Immature natural killer cell (primary cell): ENCODE measurements at places on chromosomes 1 and 21.

GRCh38 chr1:152347116-152347728 is 12.6 kb downstream of the FLG2 start:
- H3K36me3 ChIP-seq, result no peaks in the 10 kb centered on the region
- no peak overlapping the region for H3K27ac ChIP-seq
- H3K27me3 ChIP-seq, result peaks cover 3% of the 10 kb centered on the region
- no peak overlapping the region for H3K4me3 ChIP-seq
- H3K4me1 ChIP-seq, result no peaks in the 10 kb centered on the region

DNA sequence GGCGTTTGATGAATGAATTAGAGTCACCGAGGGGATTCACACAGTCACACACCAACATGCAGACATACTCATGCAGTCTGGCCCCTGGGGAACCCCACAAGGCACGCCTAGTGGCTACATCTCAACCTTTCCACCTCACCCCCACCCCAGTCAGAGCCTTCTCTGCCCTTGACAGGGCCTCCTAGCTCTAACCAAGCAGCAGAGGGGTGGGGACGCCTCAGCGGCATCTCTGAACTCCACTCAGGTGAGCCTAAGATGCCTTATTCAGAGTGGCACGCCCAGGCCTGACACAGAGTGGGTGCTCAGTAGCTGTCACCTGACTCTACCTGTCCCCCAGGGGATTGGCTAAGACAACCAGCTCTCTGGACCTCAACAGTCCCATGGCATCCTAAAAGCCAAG is 3.7 kb upstream of the SDC3 start:
- H3K27me3 ChIP-seq, result peaks cover 8% of the 10 kb centered on the region
- no peak overlapping the region for H3K27ac ChIP-seq
- H3K36me3 ChIP-seq, result no peaks in the 10 kb centered on the region
- H3K4me3 ChIP-seq, result no peak overlapping the region

- H3K27ac ChIP-seq, result no peak overlapping the region
- no peaks in the 10 kb centered on the region for H3K36me3 ChIP-seq
- H3K27me3 ChIP-seq, result no peaks in the 10 kb centered on the region
- no peak overlapping the region for H3K4me3 ChIP-seq
These were observed 138.8 kb downstream of the NTMT2 start for GRCh38 chr1:170284512-170284911.

DNA sequence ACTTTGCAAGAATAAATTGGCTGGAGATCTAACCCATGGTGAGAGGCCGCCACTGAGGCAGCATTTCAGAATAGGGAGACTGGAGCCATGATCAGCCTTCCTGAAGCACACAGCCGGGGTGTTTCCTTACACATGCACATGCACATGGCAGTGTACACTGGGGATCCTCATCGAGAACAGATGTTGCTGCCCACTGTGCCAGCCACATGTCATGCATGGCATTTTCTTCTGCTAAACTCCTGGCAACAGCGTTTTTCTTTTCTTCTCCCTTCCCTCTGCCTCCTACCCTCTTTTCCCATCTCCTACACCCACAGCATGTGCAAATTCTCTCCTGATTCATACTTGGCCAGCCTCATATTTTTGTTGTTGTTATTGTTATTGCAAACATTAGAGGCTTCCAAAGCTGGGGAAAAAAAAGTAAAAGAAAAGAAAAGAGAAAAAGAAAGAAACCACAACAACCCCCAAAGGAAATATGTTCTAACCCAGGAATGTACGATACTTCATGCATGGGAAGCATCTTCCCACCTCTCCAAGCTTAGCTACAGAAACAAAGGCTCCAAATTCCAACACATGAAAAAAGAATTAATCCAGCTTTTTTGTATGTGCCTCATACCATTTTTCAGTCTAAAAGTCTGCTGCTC is 344.0 kb downstream of the ASTN1 start:
- no peaks in the 10 kb centered on the region for H3K4me1 ChIP-seq
- no peak overlapping the region for H3K4me3 ChIP-seq
- no peak overlapping the region for H3K27ac ChIP-seq

- no peak overlapping the region for H3K4me3 ChIP-seq
- no peaks in the 10 kb centered on the region for H3K36me3 ChIP-seq
- H3K27me3 ChIP-seq, result no peaks in the 10 kb centered on the region
- H3K4me1 ChIP-seq, result no peaks in the 10 kb centered on the region
- DNase-seq, result no peak
These were observed 7.0 kb downstream of the ALDH4A1 start for GRCh38 chr1:18895317-18895716.

DNA sequence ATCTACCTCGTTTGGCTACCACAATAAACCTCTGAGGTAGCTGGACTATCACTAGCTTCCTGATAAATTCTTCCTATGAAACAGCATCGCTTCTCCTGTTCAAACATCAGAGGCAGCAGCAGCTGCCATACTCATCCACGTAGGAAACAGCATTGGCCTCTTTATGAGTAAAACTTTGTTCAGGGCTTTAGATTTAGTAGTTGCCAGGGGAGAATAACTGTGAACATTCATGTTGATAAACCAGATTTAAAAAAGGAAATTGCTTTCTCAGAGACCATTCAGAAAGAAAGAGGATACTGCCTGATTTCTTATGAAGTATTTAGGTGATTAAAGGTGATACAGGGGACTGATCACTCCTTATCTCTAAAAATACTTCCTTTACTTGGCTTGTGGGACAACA is 7.2 kb downstream of the CEP170 start:
- DNase-seq, result no peak
- no peaks in the 10 kb centered on the region for H3K4me1 ChIP-seq
- H3K4me3 ChIP-seq, result no peak overlapping the region
- no peaks in the 10 kb centered on the region for H3K27me3 ChIP-seq
- H3K36me3 ChIP-seq, result no peaks in the 10 kb centered on the region

GRCh38 chr1:228921481-228921880 is 186.2 kb downstream of the RHOU start:
- no peak overlapping the region for H3K27ac ChIP-seq
- H3K4me3 ChIP-seq, result no peak overlapping the region
- H3K4me1 ChIP-seq, result peaks cover 33% of the 10 kb centered on the region
- DNase-seq, result no peak
- peaks cover 9% of the 10 kb centered on the region for H3K27me3 ChIP-seq

DNA sequence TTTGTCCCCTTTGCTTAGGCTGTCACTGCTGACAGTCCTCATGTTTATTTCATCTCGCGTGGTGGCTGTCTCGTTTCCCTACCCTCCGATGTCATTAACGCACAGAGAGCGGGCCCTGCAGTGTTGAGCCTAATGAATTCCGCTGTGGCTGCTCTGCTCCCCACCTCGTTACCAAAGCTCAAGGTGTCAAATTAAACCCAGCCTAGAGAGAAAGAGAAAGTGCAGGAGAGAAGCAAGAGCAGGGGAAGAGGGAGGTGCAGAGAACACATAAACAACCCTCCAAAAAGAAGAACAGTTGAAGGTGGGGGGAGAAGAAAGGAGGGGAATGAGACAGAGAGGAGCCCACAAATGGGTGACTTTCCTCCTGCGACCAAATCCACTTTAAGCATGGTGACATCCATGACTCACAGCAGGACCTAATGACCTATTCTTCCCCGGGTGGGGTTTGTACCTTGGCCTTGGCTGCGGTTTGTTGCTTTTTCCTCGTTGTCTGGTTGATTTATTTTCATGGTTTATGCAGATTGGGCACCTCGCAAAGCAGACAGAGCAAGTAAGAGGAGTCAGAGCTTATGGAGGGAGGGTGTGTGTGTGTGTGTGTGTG is 92.5 kb downstream of the PBX1 start:
- peak overlapping the region; percentile 64 for H3K27ac ChIP-seq
- peak overlapping the region; percentile 88 for H3K4me3 ChIP-seq
- peaks cover 12% of the 10 kb centered on the region for H3K27me3 ChIP-seq
- DNase-seq, result peak; percentile 63
- H3K4me1 ChIP-seq, result peaks cover 28% of the 10 kb centered on the region
- no peaks in the 10 kb centered on the region for H3K36me3 ChIP-seq

DNA sequence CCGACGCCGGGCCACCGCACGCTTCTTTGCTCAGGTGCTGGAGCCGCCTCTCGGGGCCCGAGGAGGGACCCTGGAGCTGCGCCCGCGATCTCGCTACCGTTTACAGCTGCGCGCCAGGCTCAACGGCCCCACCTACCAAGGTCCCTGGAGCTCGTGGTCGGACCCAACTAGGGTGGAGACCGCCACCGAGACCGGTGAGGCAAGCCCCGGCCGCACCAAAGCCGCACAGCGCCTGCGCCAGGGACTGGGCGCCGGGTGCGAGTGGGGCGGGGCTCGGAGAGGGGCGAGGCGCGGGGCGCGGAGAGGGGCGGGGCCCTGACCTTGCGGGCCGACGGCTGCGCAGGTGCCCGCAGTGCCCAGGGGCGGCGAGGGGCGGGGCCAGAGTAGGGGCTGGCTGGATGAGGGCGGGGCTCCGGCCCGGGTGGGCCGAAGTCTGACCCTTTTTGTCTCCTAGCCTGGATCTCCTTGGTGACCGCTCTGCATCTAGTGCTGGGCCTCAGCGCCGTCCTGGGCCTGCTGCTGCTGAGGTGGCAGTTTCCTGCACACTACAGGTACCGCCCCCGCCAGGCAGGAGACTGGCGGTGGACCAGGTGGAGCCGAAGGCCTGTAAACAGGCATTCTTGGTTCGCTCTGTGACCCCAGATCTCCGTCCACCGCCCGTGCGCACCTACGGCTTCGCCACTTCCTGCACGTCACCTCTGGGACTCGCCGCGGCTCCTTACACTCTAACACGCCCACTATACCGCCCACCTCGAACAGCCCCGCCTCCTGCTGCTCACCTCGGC is 9.8 kb upstream of the CDC20 start:
- H3K4me1 ChIP-seq, result no peaks in the 10 kb centered on the region
- H3K4me3 ChIP-seq, result peak overlapping the region; percentile 88
- DNase-seq, result peak; percentile 74
- peak overlapping the region; percentile 97 for H3K27ac ChIP-seq

- no peak overlapping the region for H3K27ac ChIP-seq
- no peak overlapping the region for H3K4me3 ChIP-seq
- no peak for DNase-seq
- no peaks in the 10 kb centered on the region for H3K36me3 ChIP-seq
- peaks cover 2% of the 10 kb centered on the region for H3K27me3 ChIP-seq
These were observed 284.5 kb upstream of the USP25 start for GRCh38 chr21:15445327-15445726.

DNA sequence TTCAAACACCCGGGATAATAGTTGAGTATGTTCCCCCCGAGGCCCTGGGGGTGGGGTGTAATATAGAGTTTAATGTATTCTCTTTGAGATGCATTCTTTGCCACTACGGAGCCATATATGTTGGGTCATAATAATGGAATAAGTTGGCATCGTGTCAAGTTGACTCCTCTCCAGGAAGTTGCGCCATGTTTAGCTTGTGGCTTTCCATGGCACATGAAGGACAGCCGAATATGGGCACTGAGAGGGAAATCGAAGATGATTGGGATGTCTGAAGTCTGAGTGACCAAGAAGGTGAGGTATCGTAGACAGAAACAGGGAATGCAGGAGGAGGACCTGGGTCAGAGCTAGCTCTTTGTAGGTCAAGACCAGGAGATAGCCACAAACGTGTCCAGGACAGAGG is 92.6 kb downstream of the PAX7 start:
- no peak for DNase-seq
- H3K4me3 ChIP-seq, result no peak overlapping the region
- no peak overlapping the region for H3K27ac ChIP-seq
- peaks cover 23% of the 10 kb centered on the region for H3K27me3 ChIP-seq

DNA sequence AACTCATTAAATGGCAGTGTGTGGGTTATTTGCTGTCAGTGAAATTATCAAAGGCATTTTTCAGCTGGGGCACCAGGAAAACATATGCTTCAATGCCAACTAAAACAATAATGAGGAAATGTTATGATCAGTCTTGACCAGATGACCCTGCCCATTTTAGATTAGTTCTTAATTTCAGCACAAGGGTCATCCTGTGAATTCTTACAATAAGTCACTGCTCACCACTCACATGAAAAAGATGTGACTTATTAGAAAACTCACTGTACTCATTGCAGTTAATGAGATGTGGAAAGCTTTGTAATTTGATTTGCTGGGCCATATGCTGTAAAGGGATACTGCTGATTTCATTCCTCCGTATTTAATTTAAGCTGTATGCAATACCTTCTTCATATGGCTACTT is 178.5 kb upstream of the LMO4 start:
- H3K4me1 ChIP-seq, result peaks cover 15% of the 10 kb centered on the region
- H3K27ac ChIP-seq, result no peak overlapping the region
- peaks cover 6% of the 10 kb centered on the region for H3K27me3 ChIP-seq
- no peak for DNase-seq
- H3K4me3 ChIP-seq, result no peak overlapping the region
- no peaks in the 10 kb centered on the region for H3K36me3 ChIP-seq

GRCh38 chr1:58548371-58548770 is 1.8 kb upstream of the OMA1 start:
- H3K4me1 ChIP-seq, result peaks cover 25% of the 10 kb centered on the region
- no peak overlapping the region for H3K27ac ChIP-seq
